ENCODE measurements at places on chromosomes 2 and 18.

DNA sequence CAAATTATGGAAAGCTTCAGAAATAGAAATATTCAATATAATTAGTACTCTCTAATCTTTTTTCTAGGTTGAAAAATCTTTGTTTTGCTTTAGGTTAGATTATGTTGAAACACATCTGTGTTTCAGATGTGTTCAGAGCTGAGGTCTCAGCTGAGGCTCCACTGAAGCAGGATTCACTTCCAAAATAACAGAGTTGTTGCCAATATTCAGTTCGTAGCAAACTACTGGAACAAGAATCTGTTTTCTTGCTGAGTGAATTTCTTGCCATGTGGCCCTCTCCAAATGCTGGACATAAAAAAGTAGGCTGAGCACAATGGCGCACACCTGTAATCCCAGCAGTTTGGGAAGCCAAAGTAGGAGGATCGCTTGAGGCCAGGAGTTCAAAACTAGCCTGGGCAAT, 8.7 kb downstream of the PHOSPHO2 start:
- DNase-seq = no peak

- no peak for DNase-seq
Measured at GRCh38 chr2:104860451-104860790, 6.5 kb downstream of the POU3F3 start.

DNA sequence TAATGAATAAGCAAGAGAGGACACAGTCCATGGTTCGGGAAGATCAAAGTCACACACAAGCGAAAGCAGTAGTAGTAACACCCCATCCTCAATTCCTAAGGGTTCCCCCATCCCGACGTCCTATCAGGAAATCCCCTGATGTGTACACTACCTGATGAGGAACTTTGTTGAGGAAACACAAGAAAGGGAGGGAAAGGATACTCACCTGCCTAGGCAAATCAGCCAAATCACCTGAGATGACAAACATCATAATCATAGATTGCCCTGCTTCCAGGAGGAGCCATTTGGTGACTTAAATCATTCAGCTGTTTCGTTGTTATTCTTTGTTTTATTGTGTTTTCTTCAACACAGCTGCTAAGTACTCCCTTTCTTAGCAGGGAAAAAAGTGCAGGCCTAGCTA, 55.5 kb upstream of the SPOPL start:
- DNase-seq = no peak

DNA sequence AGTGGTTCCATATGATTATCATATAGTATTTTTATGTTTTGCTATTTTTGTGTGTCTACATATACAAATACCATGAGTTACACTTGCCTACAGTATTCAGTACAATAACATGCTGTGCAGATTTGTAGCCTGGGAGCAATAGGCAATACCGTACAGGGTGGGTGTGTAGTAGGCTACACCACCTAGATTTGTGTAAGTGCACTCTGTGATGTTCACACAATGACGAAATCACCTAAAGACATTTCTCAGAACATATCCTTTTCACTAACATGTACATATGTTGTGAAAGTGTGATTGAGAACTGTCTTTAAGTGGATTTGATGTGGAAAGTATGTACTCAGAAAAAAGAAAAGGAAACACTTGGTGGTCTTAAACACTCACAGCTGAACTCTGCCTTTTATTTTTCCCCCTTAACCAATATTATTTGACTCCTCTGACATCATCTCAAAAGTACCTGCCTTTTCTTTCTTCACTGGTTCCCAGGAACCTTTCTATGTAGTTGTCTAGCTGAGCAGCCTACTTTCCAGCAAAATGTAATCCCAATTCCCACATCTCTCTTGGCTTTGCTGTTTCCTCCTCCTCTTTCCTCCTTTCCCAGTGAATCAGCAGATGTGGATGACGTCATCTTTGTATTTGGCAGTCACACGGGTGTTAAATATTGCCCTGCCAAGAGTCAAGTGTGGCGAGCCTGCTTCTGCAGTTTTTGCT, 47.7 kb downstream of the OSBPL6 start:
- DNase-seq = no peak

DNA sequence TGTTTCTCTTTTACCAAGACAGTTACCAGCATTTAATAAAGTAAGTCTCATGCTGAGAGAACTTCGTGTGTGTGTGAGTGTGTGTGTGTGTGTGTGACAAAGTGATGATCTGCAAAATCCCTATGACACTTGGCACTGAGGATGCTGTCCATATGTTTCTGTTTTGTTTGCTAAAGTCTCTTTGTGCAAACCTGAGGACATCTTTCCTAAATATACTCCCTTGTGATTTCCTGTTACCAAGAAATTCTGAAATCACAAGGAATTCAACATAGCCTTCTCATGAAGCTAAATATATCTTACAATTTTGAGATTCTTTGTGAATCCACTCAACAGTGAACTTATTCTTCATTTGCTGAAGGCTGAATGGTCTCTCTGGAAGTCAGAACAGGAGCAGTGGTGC, 1359.7 kb upstream of the NRXN1 start:
- no peak for DNase-seq

GRCh38 chr2:224837558-224837957, 121.4 kb upstream of the CCDC195 start:
- no peak for DNase-seq

DNA sequence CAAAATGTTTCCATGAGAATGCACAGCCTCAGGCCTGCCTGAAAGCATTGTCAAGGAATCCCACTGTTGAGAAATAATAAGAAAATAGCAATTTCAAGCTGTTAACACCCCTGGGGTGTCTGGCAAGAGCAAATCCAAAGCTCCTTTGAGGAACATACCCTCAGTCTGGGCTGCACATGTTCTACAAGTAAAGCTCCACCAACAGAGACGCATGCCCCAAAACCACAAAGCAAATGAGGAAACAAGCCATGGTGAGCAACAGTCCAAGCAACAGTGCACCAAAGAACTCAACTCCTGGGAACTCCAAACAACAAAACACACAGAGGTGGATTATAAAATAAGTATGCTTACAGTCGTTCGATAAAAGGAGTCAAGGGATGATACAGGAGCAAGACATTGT, 40.3 kb downstream of the CYP27C1 start:
- DNase-seq = no peak

DNA sequence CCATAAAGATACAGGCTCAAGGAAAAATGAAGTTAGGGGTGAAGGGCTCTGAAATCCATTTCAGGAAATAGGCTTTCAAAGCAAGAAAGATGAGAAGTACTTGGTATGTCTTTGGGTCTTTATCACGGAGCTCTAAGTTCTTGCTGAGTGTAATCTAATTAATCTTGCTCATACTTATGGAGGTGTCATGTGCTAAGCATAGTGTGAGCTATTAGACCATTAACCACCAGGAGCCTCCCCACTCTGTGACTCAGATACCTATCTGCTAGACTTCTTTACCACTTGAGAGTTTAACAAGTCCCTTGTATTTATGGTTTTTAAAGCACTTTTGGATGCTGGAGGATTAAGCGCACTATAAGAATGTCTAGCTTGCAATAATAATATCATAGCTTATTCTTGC, 678.7 kb downstream of the EPHA4 start:
- no peak for DNase-seq

- no peak for DNase-seq
Measured at GRCh38 chr2:202007015-202007982, 26.4 kb upstream of the FZD7 start.

GRCh38 chr2:233060501-233060979, 398 bp downstream of the INPP5D start:
- no peak for DNase-seq

GRCh38 chr2:236749346-236749745, 179.7 kb downstream of the ACKR3 start:
- no peak for DNase-seq
